ENCODE measurements at places on chromosomes 1 and 21. TPM values are rescaled to one million over a fixed set of nuclear protein-coding genes. Genes with fewer than 3 reads are reported as not detected.

Gene PLA2G2F
- total RNA-seq, result not detected

Gene TNFRSF1B
- total RNA-seq, result 29.3 TPM

Gene CDK18
- total RNA-seq, result 2.6 TPM

Gene SMYD3
- 36.6 TPM for total RNA-seq

Gene PIP5K1A
- 117 TPM for total RNA-seq
